ENCODE measurements at places on chromosomes 3 and 15.

GRCh38 chr3:151135541-151136337 is 50.3 kb downstream of the MED12L start:
- peak; percentile 63 for DNase-seq

DNA sequence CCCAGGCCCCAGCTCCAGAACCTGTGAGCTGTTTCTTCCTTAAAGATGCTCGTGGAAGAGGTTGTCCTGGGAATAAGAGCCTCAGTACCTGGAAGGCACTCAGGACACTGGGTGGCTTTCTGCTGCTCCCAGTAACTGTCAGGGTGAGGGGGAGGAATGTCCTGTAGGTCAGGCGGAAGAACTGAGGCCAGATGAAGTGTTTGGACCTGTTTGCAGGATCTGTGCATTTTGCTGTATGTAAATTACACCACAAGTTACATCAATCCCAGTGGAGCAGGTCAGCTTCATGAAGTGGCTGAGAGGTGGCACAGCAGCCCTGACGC is 27.1 kb downstream of the HDAC11 start:
- no peak for DNase-seq

GRCh38 chr3:53842436-53843194 is 3.6 kb downstream of the CHDH start:
- peak; percentile 55 for DNase-seq

DNA sequence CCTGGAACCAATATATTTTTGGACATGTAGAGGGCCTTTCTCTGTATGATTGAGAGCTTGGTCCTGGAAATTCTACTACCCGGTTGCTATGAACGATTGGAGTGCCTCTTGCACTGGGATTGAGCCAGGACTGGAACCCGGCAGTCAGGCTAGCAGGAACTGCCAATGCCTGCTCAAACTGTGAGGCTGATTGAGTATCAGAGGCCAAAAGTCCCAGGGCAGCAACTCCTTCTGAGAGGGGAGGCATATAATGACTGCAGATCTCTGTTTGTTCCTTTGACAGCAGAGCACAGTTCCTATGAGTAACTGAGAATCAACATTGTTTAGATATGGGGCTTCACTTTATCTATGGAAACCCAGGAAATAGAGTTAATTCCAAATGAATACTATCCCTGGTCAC is 12.9 kb downstream of the IQCH start:
- no peak for DNase-seq

DNA sequence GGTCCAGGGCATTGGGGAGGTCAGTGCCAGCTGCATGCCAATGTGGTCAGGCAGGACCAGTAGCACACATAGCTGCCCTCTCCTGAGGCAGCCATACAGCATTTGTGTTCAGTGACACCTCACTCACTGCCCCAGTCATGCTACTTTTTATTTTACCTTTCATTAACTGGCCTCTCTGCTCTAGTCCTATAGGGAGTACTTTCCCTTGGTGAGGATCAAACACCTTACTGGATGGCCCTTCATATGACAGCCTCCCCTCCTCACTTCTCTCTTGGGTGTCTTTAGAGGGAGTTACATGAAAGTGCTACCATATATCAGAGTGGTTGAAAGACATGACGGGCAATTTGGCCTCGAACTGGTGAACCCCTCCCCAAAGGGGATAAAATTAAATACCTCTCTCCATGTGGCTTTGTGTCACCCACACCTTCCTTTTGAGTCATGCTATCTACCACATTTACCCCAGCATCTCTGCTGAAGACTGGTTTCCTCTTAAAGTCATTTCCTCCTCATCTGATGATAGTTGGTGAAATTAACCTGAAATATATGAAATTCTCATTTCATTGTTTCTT is 17.6 kb downstream of the RLBP1 start:
- DNase-seq, result no peak

DNA sequence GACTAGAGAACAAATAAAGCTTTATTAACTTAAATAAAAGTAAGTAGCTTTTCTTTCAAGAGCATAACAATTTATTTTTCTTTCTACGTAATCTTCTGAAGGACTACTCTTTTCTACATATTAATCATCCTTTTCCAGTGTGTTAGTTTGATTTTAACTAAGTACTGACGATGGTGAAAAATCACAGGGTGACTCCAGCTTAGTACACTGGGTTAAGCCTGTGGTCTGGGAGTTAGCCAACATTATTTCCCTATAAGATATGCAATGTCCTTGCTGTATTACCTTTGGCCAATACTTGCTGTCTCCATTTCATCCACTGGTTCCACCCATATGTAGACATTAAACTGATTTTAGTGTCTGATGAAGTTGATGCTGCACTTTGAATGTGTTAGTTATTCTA is 508.6 kb upstream of the SUCLG2 start:
- DNase-seq, result no peak

DNA sequence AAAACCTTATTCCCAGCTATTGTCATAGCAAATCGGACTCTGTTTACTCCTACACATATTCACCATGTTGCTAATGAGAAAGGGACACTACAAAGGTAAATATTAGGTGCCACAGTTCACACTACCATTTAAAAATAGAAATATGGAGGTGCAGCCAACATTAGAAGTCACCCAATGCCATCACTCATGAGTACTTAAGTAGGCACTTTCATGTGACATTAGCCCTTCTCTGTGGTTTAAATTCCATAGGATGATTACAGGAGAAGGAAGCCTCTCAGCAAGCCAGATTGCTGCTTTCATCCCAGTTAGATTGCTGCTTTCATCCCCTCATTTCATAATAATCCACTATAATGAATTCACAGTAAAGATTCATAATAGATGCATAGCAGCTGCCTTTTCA is 376.8 kb upstream of the ALCAM start:
- no peak for DNase-seq

DNA sequence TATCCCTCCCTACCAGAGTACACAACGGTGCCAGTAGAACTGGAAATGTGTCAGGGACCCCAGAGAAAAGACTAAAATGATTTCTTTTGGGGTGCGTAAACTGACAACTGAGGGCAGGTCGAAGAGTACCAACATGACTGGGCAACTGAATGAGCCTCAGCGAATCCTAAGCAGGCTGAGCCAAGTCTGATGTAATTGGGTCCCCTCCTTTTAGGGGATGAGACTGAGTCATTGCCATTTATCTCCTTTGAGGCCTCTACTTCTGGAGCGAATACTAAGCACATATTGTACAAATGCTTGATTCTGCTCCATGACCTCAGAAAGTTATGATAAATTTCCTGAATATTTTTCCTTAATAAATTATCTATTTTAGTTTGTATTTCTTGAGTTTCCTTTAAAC is 17.3 kb upstream of the GPR156 start:
- no peak for DNase-seq

- no peak for DNase-seq
Measured at GRCh38 chr15:58453931-58454793, 22.4 kb downstream of the LIPC start.

- no peak for DNase-seq
Measured at GRCh38 chr15:29470311-29470710, 200.7 kb upstream of the NSMCE3 start.

DNA sequence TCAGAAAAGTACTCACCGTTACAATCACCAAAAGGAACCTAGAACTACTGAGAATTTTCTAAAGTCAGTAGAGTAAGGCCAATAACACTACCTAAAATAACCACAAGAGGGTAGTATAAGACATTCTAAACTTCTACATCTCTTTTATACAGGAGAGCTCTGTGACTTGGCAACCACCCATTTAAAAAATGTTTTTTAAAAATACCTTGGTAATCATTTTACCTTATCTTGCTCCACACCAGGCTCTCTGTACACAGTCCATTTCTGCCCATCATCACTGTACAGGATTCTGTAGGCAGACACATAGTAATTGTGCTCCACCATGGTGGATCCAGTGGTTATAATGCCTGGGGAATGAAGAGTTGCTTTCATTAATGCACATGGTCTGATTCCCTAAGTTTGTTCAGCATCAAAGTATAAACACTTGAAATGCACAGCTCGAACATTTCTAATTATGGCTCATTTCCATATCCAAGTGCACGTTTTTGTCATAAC is 54.5 kb downstream of the ST3GAL6 start:
- DNase-seq, result no peak

- no peak for DNase-seq
Measured at GRCh38 chr3:51869304-51869703, 6.1 kb downstream of the IQCF5 start.

DNA sequence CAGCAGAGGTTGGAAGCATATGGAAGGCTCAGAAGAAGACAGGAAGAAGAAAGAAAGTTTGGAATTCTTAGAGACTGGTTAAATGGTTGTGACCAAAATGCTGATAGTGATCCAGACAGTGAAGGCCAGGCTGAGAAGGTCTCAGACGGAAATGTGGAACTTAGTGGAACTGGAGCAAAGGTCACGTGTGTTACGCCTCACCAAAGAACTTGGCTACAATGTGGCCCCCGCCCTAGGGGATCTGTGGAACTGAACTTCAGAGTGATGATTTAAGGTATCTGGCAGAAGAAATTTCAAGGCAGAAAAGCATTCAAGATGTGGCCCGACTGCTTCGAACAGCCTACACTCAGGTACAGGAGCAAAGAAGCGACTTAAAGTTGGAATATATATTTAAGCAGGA is 83.1 kb downstream of the MYO5A start:
- DNase-seq, result no peak

DNA sequence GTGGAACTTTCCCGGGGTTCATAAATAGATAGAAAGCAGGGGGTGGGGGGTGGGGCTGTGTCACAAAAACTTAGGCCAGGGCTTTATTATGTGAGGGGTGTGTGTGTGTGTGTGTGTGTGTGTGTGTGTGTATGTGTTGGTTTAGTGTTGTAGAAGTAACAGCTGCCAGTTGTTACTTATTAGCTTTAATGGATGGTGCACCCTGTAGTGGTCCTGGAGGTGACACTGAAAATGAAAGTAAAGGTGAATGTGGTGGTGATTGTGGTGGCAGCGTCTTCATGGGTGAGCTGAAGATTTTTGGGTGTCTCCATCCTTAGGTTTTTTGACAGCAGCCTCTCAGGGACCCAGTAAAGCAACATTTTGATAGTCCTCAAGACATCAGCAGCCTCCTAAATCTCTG is 449.9 kb downstream of the PDCD6IP start:
- no peak for DNase-seq

- no peak for DNase-seq
Measured at GRCh38 chr15:64305261-64305660, 50.7 kb downstream of the CSNK1G1 start.

GRCh38 chr3:119659606-119660291 is 640 bp downstream of the POPDC2 start:
- DNase-seq, result no peak

GRCh38 chr3:123524981-123525380 is 59.9 kb downstream of the HACD2 start:
- no peak for DNase-seq

DNA sequence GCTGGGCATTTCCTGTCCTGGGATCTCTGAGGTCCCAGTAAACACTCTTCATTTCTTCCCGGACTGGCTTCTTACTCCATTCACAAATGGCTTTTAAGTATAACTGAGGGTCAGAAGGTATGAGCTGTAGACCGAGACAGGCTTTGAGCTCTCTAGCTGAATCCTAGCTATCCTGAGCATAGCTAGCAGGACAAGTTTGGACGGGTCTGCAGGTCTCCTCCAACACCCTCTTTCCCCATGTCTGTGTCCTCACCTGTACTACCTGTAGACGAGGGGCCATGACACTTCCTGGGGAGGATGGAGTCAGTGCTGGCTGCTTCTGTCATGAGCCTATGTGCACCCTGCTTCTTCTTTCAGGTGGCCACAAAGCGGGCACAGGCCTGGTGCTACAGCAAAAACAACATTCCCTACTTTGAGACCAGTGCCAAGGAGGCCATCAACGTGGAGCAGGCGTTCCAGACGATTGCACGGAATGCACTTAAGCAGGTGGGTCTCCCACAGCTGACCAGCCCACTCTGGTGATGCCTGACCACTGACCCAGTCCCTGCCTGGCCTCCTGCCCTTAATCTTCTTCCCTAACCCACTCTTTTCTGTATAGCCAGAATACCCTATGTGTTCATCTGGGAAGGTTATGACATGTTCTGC is 72.1 kb upstream of the ACAD9 start:
- DNase-seq, result no peak

GRCh38 chr15:66897971-66898370 is 167.4 kb upstream of the SMAD3 start:
- no peak for DNase-seq

DNA sequence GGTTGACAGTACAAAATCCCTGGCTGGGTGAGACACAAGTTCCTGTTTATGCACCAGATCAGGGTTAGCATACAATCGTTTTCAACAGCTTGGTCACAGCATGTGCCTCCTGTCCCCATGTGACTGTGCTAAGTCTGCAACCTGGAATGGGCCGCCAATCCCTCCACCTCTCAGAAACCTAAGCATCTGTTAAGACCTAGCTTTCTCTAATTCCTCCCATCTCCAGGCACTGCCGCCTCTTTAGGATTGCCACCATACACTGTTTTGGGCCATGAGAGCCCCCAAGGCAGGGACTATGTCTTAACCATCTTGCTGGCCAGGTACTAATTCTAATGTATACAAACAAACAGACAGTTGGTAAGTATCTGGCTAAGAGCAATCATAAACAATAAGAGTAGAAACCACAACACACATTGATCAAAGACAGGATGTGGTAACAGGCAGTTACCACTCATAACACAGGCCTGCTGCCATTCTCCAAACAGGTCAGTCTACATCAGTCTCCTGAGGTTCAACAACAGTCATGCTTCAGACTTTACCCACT is 25.6 kb downstream of the SEC22C start:
- no peak for DNase-seq

- no peak for DNase-seq
Measured at GRCh38 chr15:70710714-70711113, 52.6 kb downstream of the UACA start.

DNA sequence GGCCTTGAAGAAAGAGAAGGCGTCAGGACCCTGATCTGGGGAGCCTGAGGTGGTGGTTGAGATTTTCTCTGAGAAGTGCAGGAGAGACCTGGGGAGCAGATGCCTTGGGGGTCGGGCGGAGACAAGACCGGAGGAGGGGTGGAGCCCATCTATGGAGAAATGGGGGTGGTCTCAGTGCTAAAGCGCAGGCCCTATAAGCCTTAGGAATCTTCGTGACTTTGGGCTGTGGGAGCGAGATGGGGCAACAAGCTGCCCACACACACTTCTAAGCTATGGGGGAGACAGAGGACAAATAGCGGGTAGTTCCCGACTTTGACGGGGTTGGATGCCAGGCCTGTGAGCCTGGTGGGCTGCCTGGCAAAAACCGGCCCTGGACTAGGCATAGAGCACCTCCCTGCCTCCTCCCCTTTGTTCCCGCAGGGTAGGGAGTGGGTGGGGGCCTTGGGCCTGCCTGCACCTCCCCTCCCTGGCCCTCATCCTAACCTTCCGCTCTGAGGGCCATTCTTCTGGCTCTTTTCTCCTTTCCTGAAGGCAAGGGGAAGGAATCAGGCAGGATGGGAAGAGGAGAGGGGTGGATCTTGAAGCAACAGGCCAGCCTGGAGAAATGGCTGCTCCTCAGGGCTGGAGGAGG is 880 bp downstream of the NISCH start:
- DNase-seq, result no peak

GRCh38 chr3:11660242-11660641 is 16.5 kb upstream of the VGLL4 start:
- no peak for DNase-seq

GRCh38 chr3:44055951-44056350 is 185.7 kb upstream of the TOPAZ1 start:
- DNase-seq, result no peak
